Activated T-helper 1 cell treated with anti-CD3 and anti-CD28 coated beads, Interleukin-2, amount 50 U/mL, for 16 hours (primary cell): ENCODE measurements at places on chromosomes 11 and 22.

DNA sequence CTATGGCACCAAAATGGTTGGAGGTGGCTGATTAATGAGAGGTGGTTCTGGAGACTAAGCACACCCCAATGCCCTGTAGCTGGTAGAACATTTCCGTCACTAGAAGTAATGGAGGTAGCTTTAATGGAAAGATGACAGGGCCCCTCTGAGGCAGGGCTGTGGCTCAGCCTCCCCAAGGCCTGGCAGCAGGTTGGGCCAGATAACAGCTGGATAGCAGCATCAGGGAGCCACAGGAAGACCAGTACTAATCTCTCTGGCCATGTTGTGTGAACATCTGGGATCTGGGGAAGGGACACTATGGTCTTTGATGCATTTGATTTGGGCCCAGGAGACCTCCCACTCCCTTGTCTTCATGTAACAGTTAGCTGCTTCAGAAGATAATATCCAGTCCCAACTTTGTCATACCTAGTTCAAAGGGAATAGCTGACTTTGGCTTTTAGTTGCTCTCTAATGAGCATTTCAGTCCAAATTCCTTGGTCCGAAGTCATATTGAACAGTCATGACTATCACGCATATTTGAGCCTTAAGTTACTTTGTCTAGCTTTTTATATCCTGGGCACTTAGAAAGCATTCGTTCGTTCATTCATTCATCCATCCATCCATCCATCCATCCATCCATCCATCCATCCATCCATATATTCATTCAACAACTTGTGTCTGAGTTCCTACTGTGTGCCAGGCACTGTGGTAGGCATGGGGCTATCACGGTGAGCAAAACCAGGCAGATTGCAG, 53.0 kb upstream of the LMO2 start:
- DNase-seq = no peak

GRCh38 chr11:79273781-79274180, 167.0 kb downstream of the TENM4 start:
- no peak for DNase-seq

GRCh38 chr11:44381261-44381660, 71.3 kb upstream of the ALX4 start:
- DNase-seq = no peak

DNA sequence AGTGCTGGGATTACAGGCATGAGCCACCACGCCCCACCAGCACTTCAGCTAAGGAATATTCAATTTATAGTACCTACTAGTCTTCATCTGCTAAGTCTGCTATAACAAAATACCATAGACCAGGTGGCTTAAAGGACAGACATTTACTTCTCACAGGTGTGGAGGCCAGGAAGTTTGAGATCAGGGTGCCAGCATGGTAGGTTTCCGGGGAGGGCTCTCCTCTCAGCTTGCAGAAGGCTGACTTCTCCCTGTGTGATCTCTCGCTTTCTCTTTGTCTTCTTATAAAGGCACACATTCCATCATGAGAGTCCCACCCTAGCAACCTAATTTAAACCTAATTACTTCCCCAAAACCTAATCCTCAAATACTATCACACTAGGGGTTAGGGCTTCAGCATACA, 433.0 kb downstream of the INSC start:
- DNase-seq = no peak

GRCh38 chr11:1628506-1629325, 859 bp upstream of the KRTAP5-5 start:
- peak; percentile 41 for DNase-seq

DNA sequence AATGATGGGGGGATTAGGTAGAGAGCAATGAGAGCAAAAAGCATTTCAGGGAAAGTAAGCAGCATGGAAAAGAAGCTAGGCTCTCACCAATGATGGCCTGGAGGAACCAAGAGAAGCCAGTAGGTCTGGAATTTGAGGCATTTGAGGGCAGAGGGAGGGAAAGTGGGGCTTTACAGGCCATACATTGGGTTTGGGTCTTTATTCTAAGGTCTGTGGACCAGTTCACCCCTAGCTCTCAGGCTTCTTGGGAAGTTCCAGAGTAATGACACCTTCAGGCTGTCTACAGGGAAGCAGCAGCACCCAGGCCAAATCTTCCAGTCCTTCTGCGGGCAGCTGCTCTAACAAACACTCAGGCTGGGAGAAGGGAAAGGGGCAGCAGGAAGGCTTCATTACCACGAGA, 29.4 kb downstream of the ARFGAP2 start:
- no peak for DNase-seq

GRCh38 chr11:19181531-19182261, 20.1 kb downstream of the CSRP3 start:
- no peak for DNase-seq

GRCh38 chr11:74018331-74019005, 9.6 kb upstream of the UCP3 start:
- DNase-seq = no peak

GRCh38 chr11:2027708-2028107, 30.1 kb upstream of the H19 start:
- DNase-seq = no peak

DNA sequence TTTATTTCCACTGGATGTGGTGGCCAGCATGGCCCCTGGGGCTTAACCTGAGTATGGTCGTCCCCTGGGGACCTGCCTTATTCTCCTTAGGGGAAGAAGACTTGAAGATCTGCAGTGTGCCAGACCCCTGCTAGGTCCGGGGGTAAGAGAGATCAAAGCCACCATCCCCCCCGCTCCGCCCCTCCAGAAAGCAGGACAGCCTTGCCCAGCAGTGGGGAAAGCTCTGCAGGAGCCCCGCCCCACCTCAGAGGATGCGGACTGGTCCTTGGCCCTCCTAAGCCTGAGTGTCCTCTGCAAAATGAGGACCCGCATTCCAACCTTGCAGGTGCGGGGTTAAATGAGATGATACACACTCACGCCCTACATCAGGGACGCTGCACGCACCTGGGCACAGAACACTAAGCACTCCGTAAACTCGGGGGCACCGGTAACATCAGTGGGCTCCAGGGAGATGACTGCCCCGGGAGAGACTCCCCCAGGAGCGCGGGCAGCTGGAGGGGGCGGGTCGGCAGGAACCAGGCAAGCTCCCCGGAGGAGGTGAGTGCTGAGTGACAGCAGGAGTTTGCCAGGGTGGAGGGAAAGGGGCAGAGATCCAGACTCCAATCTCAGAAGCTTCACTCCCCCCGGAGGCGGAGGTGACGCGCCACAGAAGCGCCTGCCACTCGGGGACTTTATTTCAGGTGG, 564 bp upstream of the ANO1 start:
- no peak for DNase-seq

DNA sequence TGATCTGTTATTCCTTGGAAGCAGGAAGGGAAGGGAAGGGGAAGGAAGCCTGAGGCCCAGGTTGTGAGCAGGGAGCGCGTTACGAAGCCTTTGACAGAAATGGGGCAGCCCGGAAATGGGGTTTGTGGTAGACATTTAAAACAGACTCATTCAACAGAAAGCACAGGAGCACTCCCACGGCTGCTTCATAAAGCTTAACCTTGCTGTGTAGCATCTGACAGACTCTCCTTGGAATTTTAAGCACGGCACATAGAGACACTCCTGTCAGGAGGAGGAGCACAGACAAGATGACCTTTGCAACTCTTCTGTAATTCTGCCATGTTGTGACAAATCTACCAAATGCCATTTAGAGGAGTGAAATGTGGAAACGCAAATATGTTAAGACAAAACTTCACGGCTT, 131.6 kb downstream of the FBXO7 start:
- DNase-seq = no peak

- no peak for DNase-seq
These were observed 61.8 kb downstream of the PIK3C2A start for GRCh38 chr11:17145972-17146371.

- DNase-seq = no peak
These were observed at the start of gene MS4A7 for GRCh38 chr11:60378354-60378753. Gene MS4A7, plus strand, starts transcription at chr11:60378532. Its CDS starts 4,610 bp downstream, at chr11:60383142.

DNA sequence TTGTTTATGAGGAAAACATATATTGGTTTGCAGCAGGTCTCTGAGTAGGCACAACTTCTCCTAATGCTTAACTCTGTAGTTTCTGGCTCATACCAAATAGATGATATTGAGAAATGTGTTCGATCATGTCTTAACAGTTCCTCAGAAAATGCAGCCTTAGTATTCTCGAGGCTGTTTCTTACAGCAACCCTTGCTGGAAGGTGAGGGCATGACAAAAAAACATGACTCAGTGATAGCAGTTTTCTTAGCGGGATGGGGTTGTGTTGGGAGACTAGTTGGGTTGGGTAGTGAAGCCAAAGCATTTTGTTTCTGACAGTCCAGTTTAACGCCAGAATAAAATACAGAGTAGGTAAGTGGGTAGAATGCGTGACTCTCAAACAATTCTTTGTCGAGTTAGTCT, 94.7 kb upstream of the PARVA start:
- DNase-seq = no peak

DNA sequence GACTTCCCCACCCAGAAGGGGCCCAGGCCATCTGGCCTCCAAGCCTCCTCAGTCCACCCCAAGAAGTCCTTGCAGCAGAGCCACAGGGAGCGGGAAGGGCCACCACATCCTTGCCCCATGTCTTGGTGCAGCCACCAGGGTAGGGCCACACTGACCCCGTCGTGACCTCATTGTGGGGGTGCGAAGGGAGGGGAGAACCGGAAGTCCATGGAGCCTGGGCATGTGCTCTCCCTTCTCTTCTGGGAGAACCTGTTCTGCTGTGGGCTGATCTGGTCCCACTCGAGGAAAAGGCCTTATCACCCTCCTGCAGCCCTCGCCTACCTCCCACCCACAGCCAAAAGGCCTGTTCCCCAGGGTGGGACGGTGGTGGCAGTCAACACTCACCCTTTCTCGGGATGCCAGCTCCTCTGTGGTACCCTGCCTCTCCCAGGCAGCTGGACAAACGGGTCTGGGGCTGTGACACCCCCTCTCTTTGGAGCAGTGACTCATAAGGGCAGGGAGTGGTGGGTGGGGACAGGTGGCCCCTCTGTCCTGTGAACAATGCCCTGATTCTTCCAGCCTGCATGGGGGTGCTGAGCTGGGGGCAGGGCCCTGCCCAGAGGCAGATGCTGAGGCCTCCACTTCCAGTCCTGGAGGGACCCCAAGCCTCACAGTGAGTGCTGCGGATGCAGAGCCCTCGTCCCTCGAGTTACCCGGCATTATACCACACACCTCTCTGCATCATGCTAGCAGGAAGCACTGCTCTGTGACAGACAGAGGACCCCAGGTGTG, 14.6 kb upstream of the CTSD start:
- DNase-seq = no peak

GRCh38 chr22:46444390-46444854, 93.0 kb downstream of the CELSR1 start:
- DNase-seq = no peak

DNA sequence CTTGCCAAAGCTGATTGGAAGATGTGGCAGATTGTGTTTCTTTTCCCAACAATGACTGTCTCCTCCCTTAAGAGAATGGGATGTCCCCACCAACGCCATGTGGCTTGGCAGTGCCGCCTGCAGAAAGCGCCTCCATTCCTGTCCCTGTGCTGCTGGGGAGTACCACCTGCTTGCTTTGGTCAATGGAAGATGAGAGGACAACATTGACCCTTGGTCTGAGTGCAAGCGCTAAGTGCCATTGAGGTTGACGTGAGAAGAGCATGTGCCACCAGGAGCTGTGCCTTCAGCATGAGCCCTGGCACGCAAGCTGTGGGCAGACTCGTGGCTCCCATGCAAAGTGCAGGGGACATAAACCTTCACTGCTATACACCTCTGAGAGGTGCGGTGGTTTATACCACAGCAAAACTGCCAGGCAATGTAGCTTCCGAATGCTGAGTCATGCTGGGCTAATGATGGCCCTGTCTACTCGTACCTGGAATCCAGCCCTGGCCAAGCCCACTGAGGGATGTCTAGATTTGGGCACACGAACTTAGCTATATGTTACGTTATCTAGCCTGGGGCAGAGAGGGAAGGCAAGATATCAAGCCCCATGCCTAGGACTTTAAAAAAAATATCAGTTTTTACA, 41.9 kb downstream of the MYEOV start:
- no peak for DNase-seq

DNA sequence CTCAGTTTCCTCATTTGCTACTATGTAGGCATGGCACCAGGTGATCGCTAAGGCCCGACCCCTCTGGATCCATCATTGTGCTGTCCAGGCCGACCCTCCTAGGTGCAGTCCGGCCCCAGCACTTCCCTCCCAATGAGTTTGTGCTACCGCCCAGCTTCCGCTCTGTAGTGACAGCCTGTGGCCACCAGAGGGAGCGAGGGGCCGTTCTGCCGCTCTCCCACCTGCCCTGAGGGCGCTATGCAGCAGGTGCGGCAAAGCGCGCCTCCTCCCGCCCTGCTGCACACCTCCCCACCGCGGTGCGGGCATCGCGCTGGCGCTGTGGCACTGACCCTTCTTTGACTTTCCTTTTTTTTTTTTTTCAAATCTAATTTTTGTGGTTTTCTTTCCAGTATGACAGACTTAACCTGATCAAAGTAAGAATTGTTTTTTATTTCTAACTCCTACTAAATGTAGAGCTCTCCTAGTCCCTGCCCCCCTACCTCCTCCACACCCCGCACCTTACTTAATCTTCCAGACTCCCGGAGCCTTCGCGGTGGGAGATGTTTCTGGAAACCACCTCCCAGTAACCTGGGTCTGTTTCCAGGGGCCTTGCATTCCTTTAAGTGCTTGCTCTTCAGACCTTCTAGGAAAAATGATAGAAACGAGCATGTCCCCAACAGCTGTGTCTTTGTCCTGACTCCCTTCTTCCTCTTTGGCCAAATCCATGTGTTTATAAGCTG, 73.7 kb downstream of the SCN3B start:
- peak; percentile 50 for DNase-seq

DNA sequence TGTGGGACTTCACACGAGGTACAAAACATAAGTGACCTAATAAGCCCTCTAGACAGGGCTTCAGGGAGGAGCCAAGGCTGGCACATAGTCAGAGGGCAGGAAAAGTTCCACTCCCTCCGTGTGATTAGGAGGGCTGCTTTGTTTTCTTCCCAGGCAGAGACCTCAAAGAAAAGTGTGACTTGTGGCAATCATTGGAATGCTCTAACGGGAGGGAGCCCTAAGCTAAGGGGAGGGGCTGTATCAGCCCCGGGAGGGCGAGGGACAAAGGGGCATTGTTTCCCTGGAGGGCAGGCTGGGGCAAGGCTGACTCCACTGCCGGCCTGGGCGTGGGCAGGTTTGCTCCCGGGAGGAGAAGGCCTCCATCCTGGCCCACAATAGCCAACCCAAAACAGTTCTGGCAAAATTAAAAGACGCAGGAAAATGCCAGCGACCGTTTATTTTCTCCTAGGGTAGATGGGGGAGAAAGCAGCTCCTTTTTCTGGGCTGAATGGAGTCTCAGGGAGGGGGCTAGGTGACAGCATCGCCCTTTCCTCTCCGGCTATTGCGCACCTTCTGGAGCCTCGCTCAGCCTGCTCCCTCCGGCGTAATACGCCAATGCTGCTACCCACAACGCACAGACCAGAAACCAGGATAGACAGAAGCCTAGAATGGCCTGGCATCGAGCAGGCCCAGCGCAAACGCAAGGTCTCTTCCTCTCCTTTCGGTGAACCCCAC, 60.2 kb downstream of the ENDOD1 start:
- no peak for DNase-seq

DNA sequence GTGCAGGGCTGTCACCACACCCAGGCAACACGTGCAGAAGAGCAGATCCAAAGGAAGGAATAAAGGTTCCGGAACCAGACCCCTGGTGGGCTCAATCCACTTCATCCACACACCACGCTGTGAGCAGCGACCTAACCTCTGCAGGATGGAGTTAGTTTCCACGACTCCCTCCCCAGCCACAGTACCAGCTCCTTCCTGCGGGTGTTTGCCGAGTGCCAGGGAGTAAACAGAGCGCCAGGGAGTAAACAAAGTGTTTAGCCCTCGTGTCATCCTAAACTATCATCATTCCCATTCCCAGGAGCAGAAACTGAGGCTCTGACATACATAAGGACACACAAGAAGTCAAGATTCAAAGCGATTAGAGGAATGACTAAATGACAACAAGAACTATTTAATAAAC, 261.3 kb downstream of the MN1 start:
- DNase-seq = no peak
